ENCODE measurements at places on chromosomes 16 and 17.

- no peak for DNase-seq
Measured at GRCh38 chr17:76199469-76199868, 40.8 kb downstream of the RNF157 start.

DNA sequence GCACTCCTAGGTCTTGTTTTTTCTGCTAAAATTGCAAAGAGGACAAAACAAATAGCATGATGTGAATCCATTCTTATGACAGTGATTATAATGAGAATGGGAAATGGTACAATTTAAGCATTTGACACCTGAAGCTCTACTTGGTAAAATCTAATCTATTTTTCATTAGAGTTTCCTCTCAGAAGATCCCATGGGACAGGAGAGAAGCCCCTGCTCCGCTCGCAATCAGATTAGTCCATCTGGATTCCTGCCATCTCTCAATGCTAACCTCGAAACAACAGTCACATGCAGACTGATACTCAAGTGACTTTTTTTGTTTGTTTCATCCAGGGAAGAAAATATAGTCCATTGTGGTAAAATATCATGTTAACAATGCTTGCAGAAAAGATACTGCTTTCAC lies 107.4 kb upstream of the TOM1L1 start:
- DNase-seq = no peak

- no peak for DNase-seq
Measured at GRCh38 chr17:292016-292415, 60.6 kb downstream of the RPH3AL start.

DNA sequence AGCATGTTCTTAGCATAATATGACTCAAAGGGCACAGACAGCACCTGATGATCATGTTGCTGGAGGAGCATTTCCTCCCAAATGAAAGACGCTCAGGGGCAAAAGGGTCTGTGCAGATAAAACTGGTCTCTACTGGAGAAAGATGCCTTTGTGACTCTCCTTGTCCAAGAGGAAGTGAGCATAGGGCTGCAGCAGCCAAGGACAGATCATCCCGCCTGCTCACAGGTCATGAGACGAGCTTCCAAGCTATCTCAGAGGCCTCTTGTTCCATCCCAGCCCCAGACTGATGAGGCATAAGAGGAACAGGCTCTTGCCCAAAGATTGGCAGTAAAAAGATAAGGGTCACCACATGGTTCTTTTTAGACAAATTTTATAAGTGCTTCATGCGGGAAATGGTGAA lies 141.8 kb downstream of the KATNIP start:
- DNase-seq = no peak

DNA sequence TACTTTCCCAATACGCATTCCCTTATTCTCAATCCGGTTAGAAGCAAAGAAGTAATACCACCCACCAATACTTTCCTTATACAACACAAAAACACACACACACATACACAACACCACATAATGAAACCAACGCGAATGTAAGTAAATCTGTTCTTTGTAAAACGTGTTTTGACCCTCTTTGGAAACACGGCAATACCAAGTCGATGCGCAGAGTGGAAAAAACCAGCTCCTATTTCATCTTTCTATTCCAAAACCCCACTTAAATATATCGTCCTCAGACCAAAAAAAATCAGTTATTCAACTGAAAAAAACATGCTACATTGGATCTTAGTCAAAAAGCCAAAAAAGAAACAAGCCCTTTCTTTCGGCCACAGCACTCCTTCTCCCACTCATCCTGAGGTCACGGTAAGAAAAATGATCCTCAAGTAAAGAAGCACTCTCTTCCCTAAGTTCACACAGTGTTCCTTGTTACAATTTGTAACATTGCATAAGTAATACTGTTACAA lies 31.0 kb upstream of the ARL4D start:
- DNase-seq = peak; percentile 96

GRCh38 chr17:50944902-50945720 lies 79.0 kb upstream of the TOB1 start:
- no peak for DNase-seq

DNA sequence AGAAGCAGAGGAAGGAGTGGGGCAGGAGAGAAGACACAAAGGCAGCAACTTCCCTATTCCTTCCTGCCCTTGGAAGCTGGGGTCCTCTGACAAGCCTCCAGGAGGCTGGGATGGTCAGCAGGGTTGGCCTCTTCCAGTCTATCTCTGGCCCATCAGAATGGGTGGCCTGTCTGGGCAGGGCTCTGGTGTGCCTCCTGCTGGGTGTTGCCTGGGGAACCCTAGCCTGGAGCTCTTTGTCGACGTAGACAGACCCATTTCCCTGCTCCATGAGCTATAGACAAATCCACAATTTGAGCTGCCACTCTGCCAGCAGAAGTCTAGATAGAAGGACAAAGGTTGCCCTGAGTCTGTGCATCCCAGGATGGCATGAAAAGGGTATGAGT lies 11.4 kb downstream of the IGFBP4 start:
- DNase-seq = no peak

- DNase-seq = no peak
Measured at GRCh38 chr16:177394-177822, 928 bp downstream of the HBA1 start.

DNA sequence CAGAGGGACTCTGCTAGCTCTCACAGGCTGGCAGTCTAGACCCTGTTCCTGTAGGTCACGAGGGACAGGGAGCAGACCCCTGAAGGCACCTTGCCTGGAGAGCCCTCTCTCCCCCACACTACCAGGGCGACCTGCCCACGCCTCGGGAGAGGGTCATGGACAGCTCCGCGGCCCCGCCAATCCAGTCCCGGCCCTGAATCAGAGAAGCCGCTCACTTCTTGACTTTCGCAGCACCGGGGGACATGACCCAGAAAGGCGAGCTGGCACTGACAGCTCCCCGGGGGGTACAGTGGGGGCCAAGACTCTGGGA lies 5.1 kb downstream of the KIFC3 start:
- DNase-seq = no peak

- no peak for DNase-seq
Measured at GRCh38 chr17:70691150-70691549, 521.8 kb downstream of the KCNJ2 start.

DNA sequence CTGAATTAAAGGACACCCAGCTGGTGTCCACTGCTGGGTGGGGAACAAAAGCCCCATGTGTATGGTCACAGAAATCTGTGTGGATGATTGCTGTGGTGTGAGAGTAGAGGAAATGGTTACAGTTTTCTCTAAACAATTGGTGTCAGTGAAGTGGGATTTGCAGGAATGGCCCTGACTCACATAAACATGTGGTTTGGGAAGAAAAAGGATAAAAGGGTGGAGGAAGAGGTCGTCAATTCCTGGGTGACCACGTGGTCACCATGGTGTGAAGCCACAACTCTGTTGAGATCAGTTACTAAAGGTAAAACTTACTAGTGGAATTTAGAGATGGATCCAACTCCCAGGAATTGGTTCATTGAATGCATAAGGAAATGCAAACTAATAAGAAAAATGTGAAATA lies 3.6 kb upstream of the TUBG2 start:
- peak; percentile 37 for DNase-seq

DNA sequence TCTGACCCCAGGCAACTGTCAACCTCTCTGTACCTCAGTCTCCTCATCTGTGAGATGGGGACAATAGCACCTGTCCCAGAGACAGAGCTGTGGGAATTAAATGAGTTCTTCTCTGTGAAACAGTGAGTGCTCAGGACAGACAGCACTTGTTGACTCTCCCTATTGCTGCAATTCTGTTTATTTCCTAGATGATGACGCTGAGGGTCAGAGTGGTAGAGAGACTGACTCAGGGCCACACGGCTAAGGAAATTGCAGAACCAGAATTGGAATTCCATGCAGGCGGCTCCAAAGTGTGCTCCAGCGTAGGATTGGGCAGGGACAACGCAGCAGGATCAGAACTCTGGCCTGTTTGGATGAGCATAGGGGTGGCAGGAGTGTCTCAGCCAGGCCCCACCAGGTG lies 302.2 kb downstream of the C16orf95 start:
- no peak for DNase-seq

- no peak for DNase-seq
Measured at GRCh38 chr16:85440744-85441143, 172.4 kb upstream of the GSE1 start.

GRCh38 chr16:86584726-86585721 lies 6.7 kb downstream of the FOXL1 start:
- no peak for DNase-seq

GRCh38 chr17:50922721-50923405 lies 56.7 kb upstream of the TOB1 start:
- no peak for DNase-seq

- no peak for DNase-seq
Measured at GRCh38 chr16:66714654-66715307, 18.2 kb upstream of the CMTM4 start.

DNA sequence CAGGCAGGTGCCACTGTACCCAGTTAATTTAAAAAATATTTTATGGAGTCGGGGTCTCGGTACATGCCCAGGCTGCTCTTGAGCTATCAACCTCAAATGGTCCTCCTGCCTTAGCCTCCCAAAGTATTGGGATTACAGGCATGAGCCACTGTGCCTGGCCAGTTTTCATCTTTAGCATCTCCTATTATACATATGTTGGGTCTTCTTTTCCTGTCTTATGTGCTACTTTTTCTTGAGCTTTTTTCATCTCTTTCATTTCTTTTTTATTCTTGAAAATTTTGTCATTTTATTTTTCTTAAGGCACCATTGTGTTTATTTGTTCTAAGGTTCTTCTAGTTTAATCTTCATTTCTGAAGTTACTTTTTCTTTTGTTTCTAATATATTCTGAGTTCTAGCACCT lies 20.7 kb downstream of the BANP start:
- no peak for DNase-seq

GRCh38 chr16:4477966-4478365 lies 1.8 kb downstream of the HMOX2 start:
- DNase-seq = no peak

- no peak for DNase-seq
Measured at GRCh38 chr17:50289278-50289677, 15.0 kb downstream of the TMEM92 start.

DNA sequence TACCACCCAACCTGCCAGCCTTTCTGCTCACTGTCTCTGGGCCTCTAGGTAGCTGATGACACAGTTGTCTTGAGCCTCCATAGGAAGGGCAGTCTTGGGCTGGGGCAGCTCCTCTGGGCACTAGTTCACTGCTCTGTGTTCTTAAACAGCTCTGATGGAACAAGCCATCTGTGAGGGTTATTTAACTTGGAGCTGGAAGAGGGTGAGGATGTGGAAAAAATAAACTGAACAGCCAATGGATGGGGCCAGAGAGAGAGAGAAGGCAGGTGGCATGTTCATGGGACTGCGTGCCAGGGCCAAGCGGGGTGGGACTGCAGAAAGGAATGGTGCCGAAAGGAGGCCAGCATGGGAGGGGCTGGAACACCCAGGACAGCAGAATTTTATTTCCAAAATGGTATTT lies 52.6 kb downstream of the HIC1 start:
- no peak for DNase-seq

- DNase-seq = no peak
Measured at GRCh38 chr17:699345-699744, 15.3 kb downstream of the VPS53 start.

DNA sequence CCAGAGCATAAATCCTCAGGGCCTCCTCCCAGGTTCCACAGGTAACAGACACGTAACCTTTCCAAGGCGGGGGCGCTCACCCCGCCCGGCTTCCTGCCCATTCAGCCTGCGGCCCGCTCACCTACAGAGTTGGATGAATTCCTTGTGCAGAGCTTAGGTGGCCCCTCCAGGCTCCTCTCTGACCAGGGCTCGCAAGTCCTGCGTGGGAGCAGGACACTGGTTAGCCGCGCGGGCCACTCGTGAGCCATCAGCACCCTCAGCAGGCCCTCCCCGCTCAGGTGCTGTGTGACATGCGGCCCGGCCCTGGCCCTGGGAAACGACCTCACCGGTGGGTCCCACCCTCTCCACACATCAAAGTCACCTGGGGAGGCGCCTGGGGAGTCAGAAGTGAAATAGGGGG lies 528 bp downstream of the TERB1 start:
- no peak for DNase-seq

DNA sequence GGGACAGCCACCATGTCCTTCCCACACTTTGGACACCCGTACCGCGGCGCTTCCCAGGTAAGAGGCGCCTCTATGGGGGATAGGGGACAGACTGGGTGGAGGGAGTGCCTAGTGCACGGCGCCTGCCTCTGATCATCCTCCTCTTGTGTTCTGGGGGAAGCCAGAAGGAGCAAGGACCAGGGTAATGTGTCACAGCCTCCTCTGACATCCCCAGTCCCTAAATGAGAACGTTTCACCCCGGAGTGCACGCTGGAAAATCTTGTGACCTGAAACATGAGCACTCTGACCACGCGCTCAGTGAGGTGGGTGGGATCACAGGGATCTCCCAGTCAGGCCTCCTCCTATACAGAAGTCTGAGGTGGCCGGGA lies 1.1 kb downstream of the IRX6 start:
- no peak for DNase-seq

DNA sequence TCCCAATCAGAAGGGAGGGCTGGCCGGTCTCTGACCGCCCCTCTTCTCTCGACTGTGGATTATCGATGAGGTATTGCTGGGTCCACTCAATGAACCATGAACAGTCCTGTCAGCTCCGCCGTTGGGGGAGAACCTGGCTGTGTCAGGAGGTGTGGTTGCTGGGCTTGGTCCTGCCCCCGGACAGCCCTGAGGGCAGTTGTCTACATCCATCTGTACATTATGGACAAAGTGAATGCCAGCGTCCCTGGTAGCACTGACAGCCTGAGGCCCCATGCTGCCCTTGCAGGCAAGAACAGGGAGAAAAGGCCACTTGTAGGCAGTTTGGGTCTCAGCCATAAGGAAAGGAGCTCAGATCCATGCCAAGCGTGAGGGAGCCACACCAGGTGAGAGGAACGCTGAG lies 38.9 kb downstream of the ST3GAL2 start:
- no peak for DNase-seq

GRCh38 chr17:10802496-10803284 lies 1.2 kb downstream of the TMEM238L start:
- no peak for DNase-seq

GRCh38 chr16:24852281-24852721 lies 6.5 kb downstream of the SLC5A11 start:
- DNase-seq = no peak

- DNase-seq = peak; percentile 57
Measured at GRCh38 chr17:51121620-51122472, 1.2 kb upstream of the SPAG9 start.

GRCh38 chr17:17590883-17591354 lies 589 bp downstream of the PEMT start:
- DNase-seq = no peak

- DNase-seq = no peak
Measured at GRCh38 chr17:75611851-75612429, 21.3 kb upstream of the SMIM5 start.

Data from fibroblast of skin of left biceps (primary cell).